ENCODE measurements at places on chromosomes 5 and 9.

- DNase-seq = no peak
These were observed 105.3 kb downstream of the UBE2R2 start for GRCh38 chr9:33921967-33922895.

DNA sequence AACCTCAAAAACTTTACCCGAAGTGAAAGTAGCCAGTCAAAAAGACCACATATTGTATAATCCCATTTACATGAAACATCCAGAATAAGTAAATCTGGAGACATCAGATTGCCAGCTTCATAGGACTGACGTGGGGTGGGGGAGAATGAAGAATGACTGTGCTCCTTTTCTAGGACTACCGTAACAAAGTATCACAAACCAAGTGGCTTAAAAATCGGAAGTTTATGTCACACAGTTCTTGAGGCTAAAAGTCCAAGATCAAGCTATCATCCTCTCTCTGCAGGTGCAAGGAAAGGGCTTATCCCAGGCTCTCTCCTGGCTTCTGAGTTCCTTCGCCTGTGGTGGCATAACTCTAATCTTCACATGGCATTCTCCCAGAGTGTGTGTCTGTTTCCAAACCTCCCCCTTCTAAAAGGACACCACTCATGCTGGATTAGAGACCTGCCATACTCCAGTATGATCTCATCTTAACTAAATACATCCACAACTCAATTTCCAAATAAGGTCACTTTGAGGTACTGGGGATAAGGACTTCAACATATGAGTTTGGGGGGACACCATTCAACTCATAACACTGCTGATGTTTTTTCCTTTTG is 25.5 kb downstream of the ADAM19 start:
- DNase-seq = no peak

- no peak for DNase-seq
These were observed 184.5 kb downstream of the RGS3 start for GRCh38 chr9:113648048-113648447.

- no peak for DNase-seq
These were observed 172.3 kb downstream of the PDZD2 start for GRCh38 chr5:31811210-31811609.

DNA sequence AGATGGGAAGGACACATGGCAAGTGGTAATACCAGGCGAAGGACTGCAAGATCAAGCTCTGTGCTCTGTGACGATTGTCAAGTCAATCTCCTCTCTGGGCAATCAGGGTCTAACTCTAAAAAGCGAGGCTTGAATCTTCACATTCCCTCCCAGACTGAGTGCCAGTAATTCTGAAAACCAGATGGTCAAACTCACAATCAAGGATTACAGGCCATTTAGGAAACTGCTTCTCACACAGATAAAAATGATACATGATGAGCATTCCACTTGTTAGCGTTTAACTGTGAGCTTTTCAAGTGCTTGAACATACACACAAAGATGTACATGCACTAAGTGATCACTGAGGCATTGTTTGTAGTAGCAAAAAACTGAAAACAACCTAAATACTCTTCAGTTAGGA is 210.1 kb downstream of the TRIM32 start:
- DNase-seq = no peak

DNA sequence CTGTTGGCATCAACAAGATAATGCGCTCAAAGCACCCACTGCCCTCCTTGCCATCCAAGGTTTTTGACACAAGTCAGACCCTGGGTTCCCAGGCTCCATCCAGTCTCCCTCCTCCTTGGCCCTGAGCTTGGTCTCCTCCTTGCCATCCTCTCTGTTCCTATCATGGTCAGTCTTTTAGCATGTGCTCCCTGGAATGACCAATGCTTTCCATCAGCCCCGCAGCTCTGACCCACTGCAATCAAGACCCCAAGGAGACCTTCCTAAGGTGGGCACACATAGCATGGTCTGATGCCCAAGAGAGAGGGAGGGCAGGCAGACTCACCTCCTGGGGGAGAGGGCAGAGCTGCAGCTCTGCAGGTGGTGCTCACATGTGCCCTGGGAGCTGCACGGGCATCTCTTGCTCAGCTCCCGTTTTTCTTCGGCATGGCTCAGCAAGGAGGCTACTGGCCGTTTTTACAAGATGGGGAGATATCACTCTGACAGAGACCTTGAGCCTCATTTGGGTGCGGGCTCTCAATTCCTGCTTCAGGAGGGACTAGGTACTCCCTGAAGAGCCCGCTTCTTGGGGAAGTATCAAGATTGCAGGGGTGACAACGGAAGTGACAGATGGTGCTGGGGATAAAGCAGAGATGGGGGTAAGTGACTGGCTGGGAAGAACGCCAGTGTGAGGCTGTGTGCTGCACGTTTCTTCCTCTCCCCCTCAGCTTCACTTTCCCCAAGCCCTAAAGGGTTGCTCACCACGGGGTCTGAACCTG is 3.3 kb downstream of the SEPTIN8 start:
- no peak for DNase-seq

DNA sequence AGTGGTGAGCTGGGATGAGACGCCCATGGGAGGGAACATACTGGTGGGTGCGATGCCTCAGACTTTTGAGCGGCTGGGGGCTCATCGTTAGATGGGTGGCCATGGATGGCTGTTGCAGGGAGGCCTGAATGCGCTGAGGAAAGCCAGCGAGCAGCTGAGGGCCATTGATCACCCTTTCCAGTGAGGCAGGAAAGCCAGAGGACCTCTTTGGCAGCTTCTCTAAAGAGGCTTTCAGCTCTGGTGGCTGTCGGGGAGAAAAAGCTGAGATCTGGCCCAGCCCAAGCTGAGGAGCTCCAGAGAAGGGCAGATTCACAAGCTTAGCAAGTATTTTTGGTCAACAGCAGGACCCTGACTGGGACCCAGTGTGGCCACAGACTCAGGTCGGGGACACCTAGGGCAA is 13.3 kb upstream of the VAV2 start:
- DNase-seq = no peak

- DNase-seq = no peak
These were observed 12.8 kb downstream of the SURF6 start for GRCh38 chr9:133323211-133323610.

DNA sequence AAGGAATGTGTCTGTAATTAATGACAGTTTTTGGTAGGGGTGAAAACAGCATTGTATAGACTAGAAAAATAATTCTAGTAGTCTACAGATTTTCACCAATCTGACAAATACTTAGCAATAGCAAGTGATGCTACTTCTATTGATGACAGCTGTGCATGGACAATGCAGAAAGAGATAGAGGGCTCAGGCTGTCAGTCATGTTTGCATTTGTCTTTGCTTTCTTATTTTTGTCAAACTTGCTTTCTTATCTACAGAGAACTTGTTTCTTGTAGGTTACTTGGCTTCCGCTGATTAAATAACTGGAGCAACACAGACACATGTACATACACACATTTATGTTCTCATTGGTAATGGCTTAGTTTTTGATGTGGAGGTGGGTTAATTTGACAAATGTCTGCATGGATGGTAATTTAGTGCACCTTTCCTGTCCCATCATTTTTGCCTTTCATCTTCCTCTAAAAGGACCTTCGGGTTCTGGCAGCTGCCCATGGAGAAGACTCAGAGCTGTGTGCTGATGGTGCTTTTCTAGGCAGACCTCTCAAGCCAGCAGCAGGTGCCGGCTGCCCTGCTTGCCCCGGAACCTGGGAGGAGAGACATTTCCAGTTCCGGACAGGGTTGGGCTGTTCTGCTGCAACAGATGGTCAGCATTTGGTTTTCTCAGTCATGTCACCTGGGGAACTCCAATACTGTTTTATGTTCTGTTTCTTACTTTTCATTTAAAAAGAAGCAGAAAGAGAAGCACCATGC is 28.8 kb downstream of the CAMK4 start:
- no peak for DNase-seq

DNA sequence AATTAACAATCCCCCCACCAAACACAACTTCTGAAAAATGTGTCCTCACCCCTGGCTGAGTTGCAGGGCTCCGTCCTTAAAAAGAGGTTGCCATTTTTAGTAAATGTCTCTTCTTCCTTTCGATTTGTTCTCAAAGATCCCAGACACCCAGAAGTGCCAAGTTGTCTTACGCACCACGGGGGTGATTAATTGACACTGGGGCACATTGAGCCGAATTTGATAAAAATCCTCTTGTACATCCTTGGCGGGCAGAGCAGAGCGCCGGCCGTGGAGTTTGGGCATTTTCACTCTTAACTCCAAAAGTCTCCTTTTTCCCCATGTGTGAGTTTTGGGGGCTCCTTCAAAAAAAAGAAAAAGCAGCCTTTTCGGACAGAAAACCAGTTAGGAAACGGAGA is 4.5 kb downstream of the LMX1B start:
- no peak for DNase-seq

DNA sequence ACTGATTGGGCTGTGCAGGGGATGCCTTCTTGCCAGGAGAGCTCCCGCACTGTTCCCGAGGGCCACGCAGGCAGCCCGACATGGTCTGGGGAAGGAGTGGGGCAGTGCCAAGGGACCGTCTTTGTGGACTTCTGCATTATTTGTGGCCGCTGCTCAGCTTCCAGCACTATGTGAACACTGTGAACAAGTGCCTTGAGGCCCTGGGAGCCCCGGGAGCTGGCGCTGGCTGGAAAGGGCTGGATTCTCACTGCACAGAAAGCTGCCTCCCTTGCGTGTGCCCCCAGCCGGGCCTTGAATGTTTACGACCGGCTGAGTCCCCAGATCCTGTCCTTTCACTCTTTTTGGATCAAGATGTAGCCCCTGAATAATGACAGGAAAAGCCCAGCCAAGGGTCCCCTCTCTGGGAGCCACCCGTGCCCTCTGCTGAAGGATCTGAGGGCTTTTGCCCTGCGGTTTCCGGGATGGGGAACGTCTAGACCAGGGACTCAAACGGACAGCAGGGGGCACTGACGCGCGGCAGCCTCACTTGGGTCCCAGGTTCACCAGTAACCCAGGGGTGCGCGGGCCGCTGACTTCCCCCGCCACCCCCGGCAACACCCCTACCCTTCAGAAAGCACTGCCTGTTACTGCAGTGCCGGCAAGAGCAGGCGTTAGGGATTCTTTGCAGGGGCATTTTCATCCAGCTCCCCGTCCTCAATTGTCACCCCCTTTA is 98.9 kb upstream of the FCN2 start:
- DNase-seq = no peak

DNA sequence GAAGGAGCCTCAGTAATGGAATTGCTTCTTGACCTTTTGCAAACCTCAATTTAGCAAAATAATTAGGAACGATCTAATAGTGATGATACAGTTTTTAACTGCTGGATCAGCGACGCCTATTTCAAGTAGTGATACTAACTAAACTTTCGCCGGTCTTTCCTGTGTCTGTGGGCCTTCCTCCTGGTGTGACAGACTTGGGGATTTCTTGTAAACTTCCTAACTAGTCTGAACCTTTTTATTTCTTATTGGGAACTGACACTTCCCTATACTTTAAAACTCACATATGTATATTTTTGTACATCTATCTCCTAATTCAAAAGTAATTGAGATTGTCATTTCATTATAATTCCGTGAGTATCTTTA is 15.2 kb downstream of the ITGA1 start:
- DNase-seq = no peak

DNA sequence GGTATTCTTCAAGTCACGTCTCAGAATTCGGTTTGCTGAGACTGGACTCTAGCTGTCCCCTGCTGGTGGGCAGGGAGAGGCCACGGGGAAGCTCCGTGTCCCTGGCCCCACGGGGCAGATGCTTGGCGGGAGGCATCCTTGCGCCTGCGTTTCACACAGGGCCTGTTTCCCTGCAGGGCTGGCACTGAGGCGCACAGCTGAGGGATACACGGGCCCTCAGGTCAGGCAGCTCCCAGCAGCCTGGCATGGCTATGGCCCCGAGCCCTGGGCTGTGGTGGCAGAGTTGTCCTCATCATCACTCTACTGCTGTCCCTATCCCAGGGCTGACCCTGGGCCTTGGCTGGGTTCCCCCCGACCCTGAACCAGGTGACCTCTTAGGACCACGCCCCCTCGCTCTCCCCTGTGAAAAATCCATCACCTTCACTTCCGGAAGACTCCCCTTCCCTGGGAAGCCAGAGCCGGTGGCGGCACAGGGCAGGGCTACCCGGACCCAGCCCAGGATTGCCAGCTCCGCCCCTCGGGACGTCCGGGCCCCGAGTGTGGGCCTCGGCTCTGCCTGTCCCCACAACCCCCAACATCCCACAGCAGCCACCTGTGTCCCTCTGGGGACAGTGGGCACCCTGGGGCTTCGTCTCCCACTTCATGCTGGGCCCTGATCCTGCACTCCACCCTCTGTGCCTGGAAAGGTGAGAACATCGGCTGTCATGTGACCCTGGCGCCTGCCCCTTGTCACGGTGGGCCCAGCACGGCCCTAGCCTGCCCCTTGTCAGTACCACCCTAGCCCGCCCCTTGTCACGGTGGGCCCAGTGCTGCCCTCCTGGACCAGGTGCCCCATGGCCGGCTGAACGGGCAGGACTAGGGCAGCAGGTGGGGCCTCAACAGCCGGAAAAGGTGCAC is 5.0 kb downstream of the DPP7 start:
- DNase-seq = no peak

DNA sequence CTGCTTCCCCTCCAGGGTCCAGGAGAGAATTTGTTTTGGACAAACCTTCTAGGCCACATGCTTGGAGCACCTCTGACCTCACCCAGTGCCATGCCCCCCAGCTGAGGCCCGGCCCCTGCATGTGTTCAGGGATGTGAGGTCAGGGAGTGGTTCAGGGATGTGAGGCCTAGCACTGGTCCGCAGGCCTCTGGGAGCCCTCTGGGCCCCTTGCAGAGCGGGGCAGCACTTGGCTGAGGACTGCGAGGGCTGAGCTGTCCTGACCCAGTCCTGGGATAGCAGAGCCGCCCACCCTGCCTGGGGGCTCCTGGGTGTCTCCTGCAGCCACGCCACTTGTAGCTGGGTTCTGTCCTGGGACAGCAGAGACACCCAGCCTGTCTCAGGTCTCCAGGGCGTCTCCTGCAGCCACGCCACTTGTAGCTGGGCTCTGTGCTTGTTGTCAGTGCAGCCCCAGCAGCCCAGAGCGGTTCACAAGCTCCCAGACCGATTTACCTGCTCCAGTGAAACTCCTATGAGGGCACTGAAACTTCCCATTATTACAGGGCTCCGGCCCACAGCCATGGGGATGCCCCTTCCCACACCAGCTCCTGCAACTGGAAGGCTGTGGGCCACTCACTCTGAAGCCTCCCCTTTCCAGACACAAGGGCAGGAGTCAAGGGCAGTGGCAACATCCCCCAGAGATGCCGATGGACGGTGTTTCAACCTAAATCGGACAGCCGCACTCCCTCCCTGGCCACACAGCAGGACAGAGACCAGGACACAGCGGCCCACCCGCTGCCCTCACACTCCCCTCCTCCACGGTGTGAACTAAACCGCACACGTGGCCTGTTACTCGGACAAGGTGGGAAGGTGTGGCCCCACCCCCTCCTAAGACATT is 5.4 kb upstream of the CEP72 start:
- no peak for DNase-seq

- DNase-seq = no peak
These were observed 40.7 kb downstream of the CNTRL start for GRCh38 chr9:121115466-121115865.

GRCh38 chr5:100890461-100891008 is 12.5 kb downstream of the ST8SIA4 start:
- no peak for DNase-seq

GRCh38 chr9:114324492-114324891 is 1.6 kb downstream of the ORM1 start:
- no peak for DNase-seq

DNA sequence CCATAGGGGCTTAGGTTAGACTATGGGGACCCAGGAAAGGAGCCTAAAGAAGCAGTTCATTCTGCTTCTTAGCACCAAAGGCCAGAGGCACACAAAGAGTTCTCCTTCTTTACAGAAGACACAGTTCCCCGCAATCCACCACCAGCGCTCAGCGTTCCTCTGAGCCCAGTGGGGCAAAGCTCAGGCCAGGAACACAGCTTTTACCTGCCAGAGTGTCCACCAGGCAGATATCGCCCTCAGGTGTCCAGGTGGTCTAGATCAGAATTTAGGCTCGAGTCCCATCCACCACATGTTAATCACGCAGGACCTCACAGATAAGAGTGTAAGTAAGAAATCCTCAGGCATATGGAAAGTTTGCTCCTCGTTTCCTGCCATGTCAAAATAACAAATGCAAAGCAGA is 53.0 kb downstream of the UBE2QL1 start:
- DNase-seq = no peak

Data from hematopoietic multipotent progenitor cell treated with erythropoietin and hydrocortisone succinate and interleukin-3 and kit ligand, for 17 days (in vitro differentiated cells).